ENCODE measurements at places on chromosomes 6 and 20.
A peak's percentile ranks its signal among the peaks of the same experiment; 100 is the strongest.

DNA sequence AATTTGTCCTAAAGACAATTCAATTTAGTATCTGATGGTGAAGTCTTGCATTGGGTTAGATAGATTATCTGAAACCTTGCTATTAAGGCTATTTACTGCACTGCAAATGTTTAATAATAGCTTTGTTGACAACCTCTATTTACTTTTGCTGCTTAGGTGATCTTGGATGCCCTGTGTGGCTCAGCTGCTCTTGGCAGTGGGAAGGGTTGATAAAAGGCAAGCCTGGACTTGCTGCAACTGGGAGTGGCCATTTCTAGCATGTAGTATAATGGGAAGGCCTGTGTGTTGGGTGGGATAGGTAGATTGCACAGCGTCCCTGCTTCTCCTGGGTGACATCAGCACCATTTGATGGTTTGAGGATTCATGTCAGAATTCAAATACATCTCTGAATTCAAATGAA is 49.1 kb downstream of the ARMC2 start:
- DNase-seq: no peak

GRCh38 chr20:48667889-48668413 is 159.8 kb downstream of the PREX1 start:
- no peak for DNase-seq

DNA sequence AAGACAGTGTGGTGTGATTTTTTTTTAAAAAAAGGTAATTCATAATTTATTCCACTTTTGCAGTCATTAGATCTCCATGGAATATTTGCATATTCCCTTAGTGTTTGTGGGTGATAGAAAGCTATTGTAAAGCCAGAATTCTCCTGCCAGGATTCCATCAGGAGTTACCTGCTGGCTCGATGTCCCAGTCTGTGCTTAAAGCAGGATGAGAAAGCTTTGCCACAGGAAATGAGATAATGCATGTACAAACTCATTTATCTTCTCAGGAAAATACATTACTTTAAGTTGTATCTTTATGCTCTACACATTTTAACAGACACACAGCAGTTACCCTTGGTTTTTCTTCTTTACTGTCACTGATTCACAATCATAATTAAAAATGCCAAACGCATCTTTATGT is 553.0 kb downstream of the CD109 start:
- DNase-seq: no peak

- DNase-seq: no peak
Observed at GRCh38 chr20:21433329-21433890, 36.1 kb upstream of the NKX2-4 start.

- no peak for DNase-seq
Observed at GRCh38 chr6:134031696-134032255, 20.6 kb downstream of the SLC2A12 start.

DNA sequence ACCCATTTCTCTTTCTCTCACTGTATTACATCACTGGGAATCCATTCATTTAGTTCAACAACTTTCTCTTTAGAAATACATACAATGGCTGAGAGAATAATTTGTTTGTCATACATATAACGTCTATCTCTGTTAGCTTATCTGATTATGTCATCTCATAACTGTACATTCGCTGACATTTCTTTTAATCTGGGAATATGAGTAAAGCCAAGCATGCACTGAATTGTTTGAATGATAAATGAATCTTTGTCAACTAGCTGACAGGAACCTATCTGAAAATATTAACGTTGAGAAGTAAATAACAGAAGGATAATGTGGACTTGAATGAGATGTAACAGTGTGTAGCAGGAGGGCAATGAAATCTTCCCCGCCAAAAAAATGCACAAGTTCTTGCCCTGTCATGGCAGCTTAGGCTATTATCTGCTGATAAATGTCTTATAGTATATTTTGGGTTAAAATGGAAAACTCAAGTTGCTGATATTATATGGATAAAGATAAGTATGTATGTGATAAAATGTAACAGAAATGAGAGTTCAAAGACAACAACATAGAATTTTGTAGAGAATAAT is 581.2 kb upstream of the ADGRB3 start:
- DNase-seq: no peak

DNA sequence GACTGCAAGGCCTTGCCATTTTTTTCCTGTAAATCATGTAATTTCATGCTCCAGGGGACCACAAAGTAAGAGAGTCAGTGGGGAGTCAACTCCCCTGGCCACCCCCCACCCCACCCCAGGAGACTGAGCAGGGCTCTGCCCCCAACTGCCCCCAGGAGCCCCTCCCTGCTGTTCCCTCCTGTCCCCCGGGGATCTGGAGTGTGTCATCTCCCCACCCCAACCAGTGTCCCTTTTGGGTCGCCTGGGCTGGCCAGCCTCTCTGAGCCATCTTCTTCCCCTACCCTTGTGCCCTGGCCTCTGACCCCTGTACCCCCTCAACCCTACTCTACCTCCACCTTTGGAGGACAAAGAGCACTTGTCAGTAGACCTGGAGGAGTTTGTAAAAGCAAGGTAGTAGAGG is 29.4 kb downstream of the FOXP4 start:
- no peak for DNase-seq

DNA sequence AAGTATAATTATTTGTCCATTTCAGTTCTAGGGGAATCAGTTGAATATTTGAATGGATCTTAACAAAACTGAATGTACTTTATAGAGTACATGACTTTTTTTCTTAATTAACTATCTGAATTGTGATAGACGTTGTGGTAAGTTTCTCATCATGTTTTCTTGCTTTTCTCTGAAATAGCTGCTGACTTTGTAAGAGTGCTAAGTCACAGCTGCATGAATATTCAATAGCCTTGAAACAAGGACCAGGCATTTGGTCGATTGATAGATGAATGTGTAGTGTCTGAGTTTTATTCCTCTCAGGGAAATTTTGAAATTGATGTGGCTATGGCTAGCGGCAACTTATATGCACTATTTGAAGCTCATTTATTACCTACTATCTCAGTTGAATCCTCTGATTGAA is 56.0 kb downstream of the ADGRB3 start:
- no peak for DNase-seq

GRCh38 chr6:137736048-137736818 is 130.8 kb upstream of the TNFAIP3 start:
- DNase-seq: no peak

GRCh38 chr6:20681243-20681684 is 147.0 kb downstream of the CDKAL1 start:
- DNase-seq: no peak

DNA sequence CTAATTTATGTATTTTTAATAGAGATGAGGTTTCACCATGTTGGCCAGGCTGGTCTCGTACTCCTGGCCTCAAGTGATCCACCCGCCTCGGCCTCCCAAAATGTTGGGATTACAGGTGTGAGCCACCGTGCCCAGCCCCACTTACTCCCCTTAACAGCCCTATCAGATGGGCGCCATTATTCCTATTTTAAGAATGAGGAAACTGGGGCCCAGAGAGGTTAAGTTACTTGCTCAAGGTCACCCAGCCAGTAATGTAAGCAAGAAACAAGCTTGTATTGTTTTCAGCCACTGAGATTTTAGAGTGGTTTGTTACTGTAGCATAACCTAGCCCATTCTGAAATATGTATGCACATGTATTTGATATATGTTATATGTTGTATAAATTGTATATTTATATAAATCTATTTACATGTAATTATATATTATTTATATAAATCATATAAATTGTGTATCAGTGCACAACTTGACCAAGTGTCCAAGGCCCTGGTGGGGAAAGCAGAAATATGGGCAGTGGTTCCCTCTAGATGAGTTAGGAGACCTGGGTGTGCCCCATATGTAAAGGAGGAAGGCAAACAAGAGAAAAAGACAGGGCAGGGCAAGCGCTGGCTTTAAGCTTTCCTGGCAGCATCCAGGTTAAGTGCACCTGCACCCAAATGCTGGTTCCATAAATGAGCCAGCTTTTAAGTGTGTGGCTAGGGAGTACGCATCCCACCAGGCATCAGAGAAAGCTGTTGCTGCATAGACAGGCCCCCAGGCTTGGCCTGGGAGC is 1.2 kb upstream of the GUCA1A start:
- no peak for DNase-seq

GRCh38 chr6:22970004-22970403 is 400.6 kb downstream of the HDGFL1 start:
- DNase-seq: no peak

DNA sequence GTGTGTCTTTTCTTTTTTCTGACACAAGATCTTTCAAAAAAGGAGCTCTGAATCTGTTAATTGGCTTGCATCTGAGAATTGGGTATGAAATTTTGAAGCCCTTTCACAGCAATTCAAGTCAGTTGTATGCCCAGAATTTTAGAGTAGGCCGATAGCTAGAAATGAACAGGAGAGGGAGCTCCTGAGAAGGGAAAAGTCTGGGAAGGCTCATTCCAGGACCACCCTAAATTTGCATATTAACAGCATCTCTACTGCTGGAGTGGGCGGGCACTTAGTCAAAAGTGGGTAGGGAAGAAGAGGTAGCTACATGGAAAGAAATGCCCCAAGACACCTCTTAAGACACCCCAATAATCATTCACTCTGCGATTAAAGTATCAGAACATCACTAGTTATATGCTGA is 928.3 kb downstream of the TBC1D32 start:
- peak; percentile 3 for DNase-seq

- DNase-seq: peak; percentile 95
Observed at GRCh38 chr20:35145141-35145564, 2.0 kb downstream of the EDEM2 start.

DNA sequence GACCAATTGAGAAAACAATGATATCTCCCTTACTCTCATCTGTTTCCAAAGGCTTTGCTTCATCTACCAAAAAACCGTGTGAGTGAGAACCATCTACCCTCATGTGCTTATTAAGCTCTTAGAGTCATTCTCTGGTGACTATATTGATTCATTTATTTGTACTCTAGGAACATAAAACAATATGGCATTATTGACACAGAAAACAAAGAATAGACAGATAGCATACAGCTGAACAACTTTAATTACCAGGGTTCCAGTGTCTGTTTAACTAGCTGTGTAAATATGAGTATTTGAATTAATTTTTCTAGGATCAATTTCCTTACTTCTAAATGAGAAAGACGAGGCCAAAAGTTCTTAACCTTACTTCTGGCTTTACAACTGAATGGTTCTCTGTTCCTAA is 31.3 kb upstream of the HEY2 start:
- no peak for DNase-seq

- DNase-seq: no peak
Observed at GRCh38 chr6:31643818-31644454, 8.5 kb downstream of the BAG6 start.

Data from cerebellar cortex (tissue), 1 donor.